ENCODE measurements at places on chromosomes 4 and X.

DNA sequence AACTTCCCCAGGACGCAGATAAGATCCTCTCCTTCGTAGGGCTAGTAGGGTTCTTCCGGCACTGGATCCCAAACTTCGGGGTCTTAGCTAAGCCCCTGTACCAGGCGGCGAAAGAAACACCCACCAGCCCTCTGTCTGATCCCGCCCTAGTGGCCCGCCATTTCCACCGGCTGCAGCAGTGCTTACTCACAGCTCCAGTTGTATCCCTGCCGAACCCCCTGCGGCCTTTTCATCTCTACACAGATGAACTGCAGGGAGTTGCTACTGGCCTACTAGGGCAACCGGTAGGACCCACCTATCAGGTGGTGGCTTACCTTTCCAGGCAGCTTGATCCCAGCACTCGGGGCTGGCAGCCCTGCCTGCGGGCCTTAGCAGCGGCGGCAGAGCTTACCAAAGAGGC is 961.2 kb downstream of the RPA4 start:
- DNase-seq: no peak

DNA sequence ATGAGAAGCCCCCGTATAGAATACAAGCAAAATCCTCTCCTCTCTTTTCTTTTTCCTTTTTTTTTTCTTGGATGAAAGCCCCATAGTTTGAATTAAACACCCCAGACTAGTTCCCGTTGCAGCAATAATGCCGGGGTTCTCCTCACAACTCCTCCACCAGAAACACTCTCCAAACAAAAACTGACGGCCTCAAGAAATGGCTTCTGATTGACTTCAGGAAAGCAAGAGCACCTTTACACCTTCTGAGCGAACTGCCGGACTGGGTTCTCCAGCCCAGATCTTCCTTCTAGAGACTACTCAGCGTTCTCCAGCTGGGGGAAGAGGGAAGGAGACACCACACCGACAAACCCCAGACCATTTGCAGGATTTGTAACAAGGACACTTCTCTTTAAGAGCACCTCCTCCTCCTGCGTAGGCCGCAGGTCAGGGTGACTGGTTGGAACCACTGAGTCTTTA is 4.0 kb downstream of the HAND2 start:
- DNase-seq: no peak

DNA sequence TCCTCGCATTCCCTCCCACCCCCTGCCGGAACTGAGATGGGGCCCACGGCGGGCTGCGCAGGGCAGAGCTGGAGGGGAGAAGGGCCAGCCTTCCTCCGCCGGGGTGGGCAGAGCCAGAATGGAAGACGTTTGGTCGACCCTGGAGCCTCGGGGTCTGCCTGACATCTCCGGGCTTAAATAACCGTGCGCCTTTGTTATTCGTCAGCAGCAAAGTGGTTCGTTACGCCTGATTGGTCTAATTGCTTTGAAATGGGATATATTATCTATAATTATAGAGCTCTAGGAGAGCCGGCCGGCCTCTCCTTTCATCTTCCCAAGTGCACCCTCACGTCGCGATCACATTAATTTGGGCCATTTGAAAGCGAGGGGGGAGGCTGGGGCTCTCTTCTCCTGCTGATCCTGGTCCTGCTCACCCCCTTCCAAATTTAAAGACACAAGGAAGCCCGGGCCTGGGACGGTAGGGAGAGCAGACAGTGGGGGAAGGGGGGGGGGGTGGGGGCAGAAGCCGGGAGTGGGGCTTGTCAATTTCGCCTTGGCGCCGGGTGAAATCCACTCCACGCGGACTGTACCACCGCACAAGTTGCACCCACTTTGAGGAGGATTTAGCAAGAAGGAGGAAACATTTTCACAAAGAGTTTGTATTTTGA is 4.7 kb upstream of the MSX1 start:
- no peak for DNase-seq

- DNase-seq: no peak
Observed at GRCh38 chrX:130051176-130051845, 59.0 kb downstream of the ELF4 start.

DNA sequence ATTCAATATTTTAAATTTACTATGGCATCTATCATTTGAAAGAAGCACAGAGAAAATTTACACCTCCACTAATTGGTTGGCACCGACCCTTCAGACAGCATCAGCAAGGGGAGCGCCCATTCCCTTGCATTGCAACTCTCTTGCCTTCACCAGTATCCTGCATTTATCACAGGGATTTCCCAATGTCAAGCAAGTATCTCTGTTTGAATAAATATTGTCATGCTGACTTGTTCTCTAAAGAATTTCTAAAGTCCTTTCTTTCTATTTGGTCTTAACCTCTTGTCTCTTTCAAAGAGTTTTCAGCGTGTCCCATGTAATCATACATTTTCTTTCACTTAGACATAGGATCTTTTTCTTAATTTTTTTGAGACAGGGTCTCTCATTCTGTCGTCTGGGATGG is 10.4 kb downstream of the DCTD start:
- no peak for DNase-seq
